T-cell (primary cell): ENCODE measurements at places on chromosomes 16 and 17.

DNA sequence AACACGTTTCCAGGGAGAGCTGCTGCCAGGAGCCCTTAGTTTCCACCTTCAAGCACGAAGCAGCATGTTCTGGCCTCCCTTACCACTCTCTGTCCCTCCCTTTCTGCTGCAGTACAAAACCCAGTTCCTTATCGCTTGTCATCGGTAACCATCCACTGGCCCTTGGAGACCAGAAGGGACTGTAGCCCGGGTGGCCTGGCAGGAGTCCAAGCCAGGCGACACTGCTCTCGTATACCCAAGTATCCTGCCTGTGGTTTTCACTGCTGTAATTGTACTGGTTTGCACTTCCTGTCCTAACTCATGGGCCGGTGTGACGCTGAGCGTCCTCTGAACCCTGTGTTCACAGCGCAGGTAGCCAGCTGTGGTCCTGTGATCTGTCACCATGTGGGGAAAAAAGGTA lies 81.1 kb downstream of the MAF start:
- no peak for DNase-seq

DNA sequence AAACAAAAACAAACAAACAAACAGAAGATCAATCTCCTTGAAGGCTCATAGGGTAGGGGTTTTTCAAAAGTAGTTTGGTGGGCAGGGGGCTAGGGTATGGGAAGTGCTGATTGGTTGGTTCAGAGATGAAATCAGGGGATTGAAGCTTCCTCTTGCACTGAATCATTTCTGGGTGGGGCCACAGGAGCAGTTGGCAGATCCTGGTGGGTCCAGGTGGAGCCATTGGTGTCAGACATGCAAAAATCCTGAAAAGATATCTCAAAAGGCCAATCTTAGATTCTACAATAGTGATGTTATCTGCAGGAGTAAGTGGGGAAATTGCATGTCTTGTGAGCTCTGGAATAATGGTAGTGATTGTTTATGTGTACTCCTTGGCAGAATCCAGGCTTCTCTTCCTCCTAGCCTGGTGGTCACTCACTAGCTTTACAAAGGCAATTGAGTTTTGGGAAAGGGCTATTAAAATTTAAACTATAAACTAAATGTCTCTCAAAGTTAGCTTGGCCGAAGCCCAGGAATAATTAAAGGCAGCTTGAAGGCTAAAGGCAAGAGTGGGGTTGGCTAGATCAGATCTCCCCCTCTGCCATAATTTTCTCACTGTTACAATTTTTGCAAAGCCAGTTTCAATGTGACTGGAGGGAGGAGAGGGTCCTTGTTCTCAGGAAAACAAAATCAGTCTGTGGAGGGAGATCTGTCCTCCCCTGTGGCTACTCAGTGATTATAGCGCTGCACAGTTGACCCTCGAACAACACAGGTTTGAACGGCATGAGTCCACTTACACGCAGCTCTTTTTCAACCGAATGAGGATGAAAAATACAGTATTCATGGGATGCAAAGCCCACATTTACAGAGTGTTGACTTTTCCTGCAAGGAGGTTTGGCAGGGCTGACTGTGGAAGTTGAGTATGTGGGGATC lies 45.2 kb downstream of the RNF112 start:
- no peak for DNase-seq

DNA sequence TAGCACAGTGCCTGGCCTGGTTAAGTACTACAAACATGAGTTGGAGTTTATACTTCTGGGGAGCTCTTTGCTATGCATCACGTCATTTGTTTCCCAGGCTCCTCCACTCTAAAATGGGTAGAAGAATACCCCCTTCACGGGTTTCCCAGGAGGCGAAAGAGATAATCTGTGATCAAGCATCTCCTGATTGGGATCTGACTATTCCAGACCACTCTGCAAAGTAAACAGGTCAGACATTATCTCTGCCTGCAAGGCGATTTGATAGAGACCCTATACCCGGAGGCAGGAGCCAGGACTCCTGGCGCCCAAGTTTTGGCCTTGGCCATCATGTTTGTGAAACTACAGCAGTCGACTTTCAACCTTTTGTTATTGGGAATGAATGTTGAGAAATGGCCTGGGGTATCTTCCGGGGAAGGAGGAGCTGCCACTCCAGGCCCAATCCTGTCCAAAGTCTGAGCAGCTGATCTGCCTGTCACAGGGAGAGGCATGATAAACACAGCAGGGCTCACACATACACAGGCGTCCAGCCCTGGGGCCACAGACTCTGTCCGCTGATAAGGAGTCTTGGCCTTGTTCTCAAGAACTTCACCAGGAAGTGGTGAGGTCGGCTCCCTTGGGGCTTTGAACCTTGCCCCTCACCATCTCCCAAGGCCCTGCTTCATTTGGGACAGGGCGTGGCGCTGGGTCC lies 199.9 kb downstream of the MAF start:
- no peak for DNase-seq

DNA sequence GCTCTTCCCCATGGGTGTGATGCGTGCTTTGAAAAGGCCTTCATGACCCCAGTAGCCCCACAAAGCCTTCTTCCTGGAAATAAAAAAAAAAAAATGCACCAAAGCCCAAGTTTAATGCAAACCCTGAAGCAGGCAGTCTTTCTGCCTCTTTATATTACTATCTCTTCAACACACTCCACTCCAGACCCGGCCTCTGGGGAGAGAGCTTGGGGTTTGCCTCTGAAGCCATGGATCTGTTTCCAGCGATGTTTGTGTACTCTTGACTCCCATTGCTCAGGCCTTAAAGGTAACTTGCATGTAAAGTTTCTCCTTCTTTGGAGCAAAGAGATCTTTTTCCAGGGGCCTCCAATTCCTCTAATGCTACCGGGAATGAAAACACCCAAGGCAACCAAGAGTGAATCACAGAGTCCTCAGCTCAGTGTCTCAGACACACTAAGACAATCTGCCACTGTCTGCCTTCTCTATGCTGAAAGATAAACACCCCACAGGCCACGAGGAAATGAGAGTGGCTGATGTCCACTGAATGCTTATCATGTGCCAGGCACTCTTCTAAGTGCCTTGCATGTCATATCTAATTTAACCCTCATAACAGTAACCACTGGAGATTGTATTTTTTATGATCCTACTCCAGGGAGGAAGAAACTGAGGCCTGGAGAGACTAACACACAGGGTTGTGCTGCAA lies 56.4 kb upstream of the AKTIP start:
- DNase-seq: no peak
